ENCODE measurements at places on chromosomes 11 and 22. TPM values are rescaled to one million over a fixed set of nuclear protein-coding genes. Genes with fewer than 3 reads are reported as not detected.

- no peaks in the 10 kb centered on the region for H3K36me3 ChIP-seq
- peaks cover 90% of the 10 kb centered on the region for H3K4me1 ChIP-seq
- H3K27me3 ChIP-seq: no peaks in the 10 kb centered on the region
- no peak overlapping the region for H3K4me3 ChIP-seq
These were observed 63.7 kb downstream of the LIF start for GRCh38 chr22:30182815-30183214.

DNA sequence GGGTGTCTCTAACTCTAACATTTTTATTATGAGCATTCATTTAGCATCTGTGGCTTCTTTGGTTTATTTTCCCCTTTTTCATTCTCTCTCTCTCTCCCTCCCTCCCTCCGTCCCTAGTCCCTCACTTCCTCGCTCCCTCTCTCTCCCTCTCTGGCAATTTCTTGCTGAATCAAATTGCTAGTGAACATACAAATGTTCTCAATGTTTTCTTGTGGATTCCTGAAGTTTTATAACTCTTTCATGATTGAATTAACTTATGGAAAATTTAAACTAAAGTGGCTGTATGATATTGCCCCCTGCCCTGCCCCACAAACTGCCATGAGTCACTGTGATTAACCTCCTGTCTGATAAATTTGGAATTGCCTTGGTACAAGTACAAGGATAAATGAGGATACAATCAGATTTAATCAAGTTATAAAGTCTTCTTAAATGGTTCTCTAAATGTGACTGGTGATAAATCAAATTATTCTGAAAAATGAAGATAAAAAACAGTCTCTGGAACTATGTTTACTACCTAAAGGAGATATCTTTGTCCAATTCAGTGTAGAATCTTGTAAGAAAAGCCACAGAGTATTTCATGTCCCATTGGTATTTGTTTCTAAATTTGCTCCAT, 143.0 kb upstream of the PDGFD start:
- no peaks in the 10 kb centered on the region for H3K36me3 ChIP-seq
- no peak overlapping the region for H3K4me3 ChIP-seq
- H3K4me1 ChIP-seq: no peaks in the 10 kb centered on the region
- no peaks in the 10 kb centered on the region for H3K27me3 ChIP-seq
- no peak for DNase-seq

DNA sequence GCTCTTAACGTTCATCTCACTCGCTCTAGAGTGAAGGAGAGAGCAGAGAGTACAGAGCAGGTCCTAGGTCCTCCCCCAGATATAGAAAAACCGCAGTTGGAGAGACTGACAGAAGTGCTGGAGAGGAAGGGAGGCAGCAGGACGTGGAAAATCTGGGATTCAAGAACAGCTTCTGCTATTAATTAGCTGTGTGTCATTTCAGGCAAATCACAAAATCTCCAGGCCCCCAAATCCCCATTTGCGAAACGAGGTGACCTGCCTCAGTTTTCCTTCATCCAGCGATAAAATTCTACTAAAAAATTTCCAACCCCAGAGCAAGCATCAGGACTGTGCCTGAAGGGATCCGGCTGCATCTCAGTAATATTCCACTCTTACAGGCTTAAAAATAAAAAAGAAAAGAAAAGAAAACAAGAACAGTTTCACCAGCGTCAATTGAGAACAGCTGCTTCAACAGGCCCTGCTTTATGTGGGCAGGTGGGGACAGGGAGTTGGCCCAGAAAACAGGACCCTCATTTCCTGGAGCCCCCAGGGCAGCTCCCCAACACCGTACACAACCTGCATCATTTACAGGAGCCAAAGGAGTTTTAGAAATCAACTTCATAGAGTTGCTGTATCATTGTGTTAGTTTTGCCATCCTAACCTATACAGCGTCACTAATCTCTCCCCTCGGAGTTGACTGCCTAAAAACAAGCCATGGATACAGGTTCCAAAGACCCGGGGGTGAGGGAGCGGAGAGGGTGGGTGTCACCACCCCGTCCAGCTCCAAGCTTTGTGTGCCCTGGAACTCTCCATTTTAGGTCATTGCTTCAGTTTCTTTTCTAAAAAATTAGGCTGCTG, 2.3 kb upstream of the MALAT1 start:
- no peaks in the 10 kb centered on the region for H3K27me3 ChIP-seq
- H3K27ac ChIP-seq: no peak overlapping the region
- no peak for DNase-seq
- no peak overlapping the region for H3K4me3 ChIP-seq

DNA sequence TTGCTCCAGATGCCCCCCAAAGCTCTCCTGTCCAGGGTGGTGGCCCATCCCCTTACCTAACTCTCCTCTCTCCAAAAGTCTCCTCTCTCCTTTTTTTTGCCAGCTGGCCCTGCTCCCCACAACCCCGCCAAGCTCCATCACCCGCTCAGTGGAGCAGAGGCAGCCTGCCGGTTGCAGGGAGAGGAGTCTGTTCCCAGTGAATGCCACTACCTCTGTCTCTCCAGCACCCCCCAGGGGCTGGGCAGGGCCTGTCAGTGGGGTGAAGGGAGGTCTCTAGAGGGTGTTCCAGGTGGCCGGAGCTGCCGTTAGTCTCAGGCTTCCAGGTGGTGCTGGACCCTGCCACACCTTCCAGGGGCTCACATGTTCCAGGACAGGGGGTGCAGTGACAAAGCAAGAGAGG, 387.0 kb downstream of the CTTN start:
- no peak overlapping the region for H3K27ac ChIP-seq
- H3K4me1 ChIP-seq: no peaks in the 10 kb centered on the region
- peaks cover 2% of the 10 kb centered on the region for H3K27me3 ChIP-seq
- no peak overlapping the region for H3K4me3 ChIP-seq

SEC14L2 gene
- total RNA-seq: 15.1 TPM
